ENCODE measurements at places on chromosomes 4 and X.

- DNase-seq, result no peak
These were observed 111.1 kb upstream of the JADE1 start for GRCh38 chr4:128698386-128698785.

DNA sequence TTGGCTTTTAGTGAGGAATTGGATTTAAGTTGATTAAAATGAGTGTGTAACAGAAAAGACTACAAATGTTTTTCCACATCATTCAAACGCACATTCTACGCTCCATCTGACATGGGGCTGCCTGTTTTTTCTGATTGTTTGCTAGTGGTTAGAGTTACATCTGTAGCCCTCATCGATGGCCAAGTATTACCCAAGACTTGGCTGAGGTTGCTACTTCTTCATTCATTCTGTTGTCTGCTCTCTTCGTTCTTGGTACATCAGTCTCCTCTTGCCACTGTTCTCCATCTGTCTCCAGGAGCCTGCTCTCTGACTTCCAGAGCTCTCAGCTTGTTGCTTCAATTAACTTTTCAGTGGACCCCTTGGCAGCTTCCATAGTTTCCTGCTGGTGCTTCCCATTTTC, 1844.6 kb upstream of the TENM3 start:
- no peak for DNase-seq

- no peak for DNase-seq
These were observed 28.8 kb downstream of the CCNI start for GRCh38 chr4:77047037-77047436.

DNA sequence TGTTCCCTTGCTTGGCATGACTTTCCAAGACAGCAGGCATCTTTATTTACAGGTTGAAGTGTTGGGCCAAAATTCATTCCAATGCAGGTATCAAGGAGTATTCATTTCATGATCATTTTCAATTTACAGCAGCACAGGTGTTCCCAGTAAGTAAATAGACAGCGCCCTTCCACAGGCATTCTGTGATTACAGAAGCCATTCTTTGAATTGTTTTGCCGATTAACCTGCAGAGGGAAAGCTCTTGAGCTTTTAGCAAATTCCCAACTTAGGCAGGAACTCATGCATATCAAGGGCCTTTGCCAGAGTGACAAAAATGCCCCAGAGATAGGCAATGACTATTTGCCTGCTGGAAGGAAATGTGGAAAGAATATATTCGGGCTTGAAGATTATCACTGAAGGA, 6.8 kb downstream of the TXK start:
- no peak for DNase-seq

GRCh38 chr4:79604152-79604551, 196.1 kb upstream of the GK2 start:
- no peak for DNase-seq

DNA sequence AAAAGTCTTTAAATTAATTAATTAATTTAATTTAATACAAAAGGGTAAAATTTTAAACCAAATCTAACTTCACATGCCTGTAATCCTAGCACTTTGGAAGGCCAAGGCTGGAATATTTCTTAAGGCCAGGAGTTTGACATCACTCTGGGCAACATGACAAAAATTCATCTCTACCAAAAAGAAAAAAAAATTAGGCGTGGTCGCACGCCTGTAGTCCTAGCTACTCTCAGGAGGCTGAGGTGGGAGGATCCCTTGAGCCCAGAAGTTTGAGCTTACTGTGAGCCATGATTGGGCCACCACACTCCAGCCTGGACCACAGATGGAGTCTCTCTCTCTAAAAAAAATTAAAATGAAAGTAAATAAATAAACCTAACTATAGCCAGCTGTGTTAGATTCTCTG, 39.2 kb upstream of the ANTXR2 start:
- no peak for DNase-seq

DNA sequence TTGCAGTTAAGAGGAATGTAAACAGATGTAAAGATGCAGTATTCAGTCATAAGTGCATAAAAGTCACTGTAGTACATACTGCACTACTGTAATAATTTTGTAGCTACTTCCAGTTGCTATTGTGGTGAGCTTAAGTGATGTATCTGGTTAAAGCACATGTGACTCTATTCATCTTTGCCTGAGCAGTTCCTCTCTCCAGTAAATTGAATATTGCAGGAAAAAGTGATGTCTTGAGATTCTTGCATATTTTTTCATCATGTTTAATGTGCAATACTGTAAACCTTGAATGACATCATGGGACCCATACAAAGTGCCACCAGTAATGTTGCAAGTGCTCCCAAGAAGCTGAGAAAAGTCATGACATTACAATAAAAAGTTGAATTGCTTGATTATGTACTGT, 9.6 kb downstream of the UBA6 start:
- DNase-seq, result no peak

DNA sequence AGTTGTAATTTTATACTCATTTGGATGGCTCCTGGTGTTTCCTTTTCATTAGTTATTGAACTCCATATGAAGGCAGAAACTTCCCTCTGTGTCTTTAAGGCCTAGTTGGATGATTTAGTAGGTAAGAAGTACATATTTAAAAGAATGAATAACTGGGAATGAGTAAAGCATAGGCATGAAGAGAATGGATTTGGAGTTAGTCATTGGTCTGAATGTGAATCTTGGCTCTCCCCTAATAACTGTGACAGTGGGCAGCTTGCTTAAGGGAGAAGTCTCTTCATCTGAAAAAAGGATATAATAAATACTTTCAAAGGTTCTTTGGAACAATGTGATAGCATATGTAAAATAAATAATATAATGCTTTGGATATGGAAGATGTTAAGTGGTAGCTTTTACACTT, 13.2 kb downstream of the SNX25 start:
- no peak for DNase-seq
